ELR (cell line): ENCODE measurements at places on chromosomes 11 and 22.

DNA sequence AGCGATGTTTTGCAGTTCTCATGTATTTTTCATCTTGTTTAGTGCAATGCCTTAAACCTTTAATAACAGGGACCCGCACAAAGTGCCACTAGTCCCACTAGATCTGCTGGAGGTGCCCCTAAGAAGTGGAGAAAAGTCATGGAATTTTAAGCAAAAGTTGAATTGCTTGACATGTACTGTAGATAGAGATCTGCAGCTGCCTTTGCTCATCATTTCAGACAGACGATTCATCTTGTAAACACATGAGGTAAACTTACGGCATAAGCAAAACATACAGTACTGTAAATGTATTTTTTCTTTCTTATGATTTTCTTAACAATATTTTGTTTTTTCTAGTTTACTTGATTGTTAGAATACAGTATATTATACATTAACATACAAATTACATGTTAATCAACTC lies 295.6 kb downstream of the CASP12 start:
- DNase-seq = no peak

DNA sequence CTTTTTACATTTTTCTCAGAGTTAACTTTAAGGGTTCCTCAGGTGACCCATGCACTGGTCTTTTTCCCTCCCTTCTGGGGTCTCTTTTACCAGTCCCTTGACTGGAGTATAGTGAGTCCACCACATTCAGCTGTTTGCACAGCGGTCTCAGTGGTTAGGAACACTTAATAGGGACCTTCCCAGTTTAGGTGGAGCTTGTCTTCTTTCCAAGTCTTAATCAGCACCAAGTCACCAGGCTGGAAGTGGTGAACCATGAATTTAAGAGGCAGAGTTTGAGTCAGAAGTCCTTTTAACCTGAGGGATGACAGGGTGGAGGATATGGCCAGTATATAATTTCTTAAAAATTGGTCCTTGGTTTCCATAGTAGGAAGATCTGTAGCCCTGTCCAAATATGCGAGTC lies 349.7 kb upstream of the MPPED2 start:
- peak; percentile 9 for DNase-seq

- peak; percentile 91 for DNase-seq
These were observed at the start of gene RAB38 for GRCh38 chr11:88174709-88175568. Gene RAB38 (minus strand): TSS chr11:88175443. CDS start chr11:88175384, 59 bp downstream.

- DNase-seq = no peak
These were observed 25.4 kb upstream of the SORL1 start for GRCh38 chr11:121426476-121427399.

DNA sequence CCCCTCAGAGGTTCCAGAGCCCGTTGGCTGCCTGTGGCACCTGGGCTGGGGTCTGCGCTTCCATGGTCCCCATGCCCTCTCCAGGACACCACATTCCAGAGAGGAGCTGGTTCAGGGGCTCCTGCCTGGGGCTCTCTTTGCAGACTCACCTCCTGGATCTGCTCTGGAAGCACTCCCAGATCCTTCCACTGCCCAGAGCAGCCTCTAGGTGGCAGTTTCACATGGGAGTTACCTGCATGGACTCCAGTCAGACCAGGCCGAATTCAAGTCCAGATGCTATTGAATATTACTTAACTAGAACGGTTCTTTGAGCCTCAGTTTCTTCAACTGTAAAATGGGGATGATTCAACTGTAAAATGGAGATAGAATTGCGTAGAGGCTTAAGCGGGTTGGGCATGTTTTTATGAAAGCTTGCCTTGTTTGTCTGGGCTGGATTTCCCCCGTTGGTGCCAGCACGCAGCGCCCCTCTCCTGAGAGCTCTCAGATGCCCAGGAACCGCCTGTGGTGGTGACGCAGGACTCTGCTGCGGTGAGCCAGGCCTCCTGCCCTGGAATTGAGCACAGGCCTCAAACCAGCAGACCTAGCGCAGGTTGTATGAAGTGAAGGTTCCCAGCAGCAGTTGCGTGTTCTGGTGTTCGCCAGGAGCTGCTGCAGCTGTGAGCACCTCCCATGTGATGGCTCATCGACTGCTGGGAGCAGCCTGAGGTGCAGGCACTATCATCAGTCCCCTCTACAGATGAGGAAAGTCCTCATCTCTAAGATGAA lies 44.2 kb downstream of the LMO1 start:
- peak; percentile 66 for DNase-seq

DNA sequence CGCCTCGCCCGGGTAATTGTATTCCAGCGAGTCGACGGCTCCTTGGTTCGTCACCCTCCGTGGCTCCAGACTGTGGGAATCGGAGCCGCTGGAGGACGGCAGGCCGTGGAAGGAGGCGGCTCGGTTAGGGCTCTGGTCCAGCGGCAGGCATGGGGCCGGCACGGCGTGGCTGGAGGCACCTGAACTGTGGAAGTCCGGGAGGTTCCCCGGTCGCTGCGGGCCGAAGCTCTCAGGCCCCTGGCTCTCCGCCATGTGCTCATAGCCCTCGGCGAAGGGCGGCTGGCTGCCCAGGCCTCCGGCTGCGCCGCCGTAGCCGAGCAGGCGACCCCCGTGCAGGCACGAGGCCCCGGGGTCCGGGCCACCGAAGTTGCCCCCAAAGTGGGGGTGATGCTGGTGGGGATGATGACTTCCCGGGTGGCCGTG lies 1.7 kb downstream of the MN1 start:
- DNase-seq = peak; percentile 43
